Esophagus squamous epithelium (tissue), 5 donors: ENCODE measurements at places on chromosomes 2 and 18. TPM values are rescaled to one million over a fixed set of nuclear protein-coding genes. Genes with fewer than 3 reads are reported as not detected.

DNA sequence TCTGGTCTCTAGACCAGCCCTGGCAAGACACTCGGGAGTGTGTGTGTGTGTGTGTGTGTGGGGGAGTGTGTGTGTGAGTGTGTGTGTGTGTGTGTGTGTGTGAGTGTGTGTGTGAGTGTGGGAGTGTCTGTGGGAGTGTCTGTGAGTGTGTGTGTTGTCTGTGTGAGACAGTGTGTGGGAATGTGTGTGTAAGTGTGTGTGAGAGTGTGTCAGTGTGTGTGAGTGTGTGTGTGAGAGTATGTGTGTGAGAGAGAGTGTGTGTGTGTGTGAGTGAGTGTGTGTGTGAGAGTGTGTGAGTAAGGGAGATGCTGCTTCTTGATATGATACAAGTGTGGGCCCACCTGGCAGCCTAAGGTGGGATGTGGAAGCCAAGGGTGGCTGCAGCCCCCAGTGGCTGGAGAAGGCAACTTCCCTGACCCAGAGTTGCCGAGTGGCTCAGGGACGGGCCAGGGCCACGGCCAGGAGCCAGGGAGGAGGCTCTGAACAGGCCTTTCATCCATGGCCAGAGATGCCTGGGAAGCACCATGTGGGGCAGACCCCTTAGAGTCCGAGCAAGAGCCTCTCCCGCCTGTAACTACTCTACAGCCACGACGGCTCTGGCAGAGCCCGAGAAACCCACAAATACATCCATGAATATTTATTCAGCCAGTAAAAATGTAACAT, 159.3 kb upstream of the MYCN start:
- no peaks in the 10 kb centered on the region for H3K36me3 ChIP-seq
- DNase-seq, result no peak
- no peak overlapping the region for H3K27ac ChIP-seq
- H3K4me3 ChIP-seq, result no peak overlapping the region
- H3K4me1 ChIP-seq, result no peaks in the 10 kb centered on the region
- no peaks in the 10 kb centered on the region for H3K27me3 ChIP-seq

DNA sequence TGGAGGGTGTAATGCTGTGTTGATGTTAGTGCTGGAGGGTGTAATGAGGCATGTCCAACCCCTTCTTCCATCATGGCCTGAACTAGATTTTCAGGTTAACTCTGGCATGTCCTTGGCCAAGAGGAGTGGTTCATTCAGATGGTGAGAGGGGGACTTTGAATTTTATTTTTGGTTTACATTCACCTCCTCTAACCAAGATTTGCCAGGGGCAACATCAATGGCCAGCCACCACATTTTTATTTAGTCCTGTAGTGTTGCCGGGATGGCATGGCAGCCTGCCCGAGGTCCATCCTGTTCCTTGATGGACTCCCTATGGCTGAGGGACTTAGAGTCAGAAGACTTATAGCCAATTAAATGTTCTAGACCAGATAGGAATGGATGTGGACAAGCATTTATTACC, 484.6 kb upstream of the HS6ST1 start:
- peaks cover 43% of the 10 kb centered on the region for H3K4me1 ChIP-seq
- H3K4me3 ChIP-seq, result no peak overlapping the region
- H3K27me3 ChIP-seq, result no peaks in the 10 kb centered on the region

DNA sequence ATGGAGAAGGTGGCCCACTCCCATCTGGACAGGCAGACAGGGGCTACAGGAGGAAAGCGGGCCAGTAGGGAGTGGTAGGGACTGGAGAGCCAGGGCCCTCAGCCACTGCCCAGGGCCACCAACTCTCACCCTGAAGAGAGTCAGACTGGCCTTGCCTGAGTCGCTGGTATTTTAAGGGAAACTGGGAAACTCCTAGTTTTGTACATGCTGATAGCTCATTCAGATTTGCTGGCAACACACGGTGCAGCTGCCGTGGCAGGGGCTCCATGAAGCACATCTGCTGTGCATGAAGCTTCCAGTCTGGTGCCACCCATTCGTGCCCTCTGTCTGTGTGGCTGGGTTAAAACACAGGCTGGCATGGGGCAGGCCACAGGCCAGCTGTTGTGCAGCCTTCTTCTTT, 137.3 kb upstream of the GLI2 start:
- H3K36me3 ChIP-seq, result no peaks in the 10 kb centered on the region
- H3K27ac ChIP-seq, result no peak overlapping the region
- peaks cover 41% of the 10 kb centered on the region for H3K4me1 ChIP-seq
- H3K27me3 ChIP-seq, result no peaks in the 10 kb centered on the region

DNA sequence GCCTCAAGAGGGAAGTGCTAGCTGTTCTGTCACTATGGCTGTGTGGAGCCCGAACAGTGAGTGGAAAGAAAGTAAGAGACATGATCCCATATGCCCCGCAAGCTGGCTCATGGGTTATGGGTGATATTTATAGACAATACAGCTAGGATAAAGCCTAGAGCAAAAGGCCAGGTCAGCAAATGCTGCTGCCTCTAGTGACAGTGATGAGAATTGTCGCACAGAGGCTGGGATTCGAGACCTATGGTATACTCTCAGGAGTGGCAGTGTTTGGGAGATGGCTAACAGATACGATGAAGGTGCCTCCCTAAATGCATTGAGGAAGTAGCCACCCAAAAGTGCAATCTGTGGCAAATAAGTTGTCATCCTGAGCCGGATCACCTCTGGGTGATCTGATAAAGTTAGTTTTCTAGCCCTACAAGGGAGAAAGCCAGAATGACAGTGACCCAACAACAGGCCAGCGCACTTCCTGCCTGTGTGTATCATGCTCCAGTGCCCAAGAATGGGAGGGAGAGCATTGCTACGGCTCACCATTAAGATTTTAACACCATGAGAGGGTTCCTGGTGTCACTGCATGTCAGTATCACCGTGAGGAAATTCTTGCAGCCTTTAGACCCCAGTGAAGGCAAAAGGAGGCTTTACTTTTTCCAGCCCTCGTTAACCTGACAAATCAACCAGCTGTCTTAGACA, 92.2 kb upstream of the TGFA start:
- H3K4me1 ChIP-seq, result no peaks in the 10 kb centered on the region
- no peak overlapping the region for H3K4me3 ChIP-seq
- no peaks in the 10 kb centered on the region for H3K27me3 ChIP-seq
- H3K27ac ChIP-seq, result no peak overlapping the region
- no peak for DNase-seq

- H3K4me3 ChIP-seq, result no peak overlapping the region
- H3K4me1 ChIP-seq, result peaks cover 15% of the 10 kb centered on the region
- H3K27ac ChIP-seq, result peak overlapping the region; percentile 63
- H3K27me3 ChIP-seq, result no peaks in the 10 kb centered on the region
- H3K36me3 ChIP-seq, result no peaks in the 10 kb centered on the region
These were observed 72.4 kb upstream of the IL1R1 start for GRCh38 chr2:102070058-102070642.

GRCh38 chr2:190382851-190383250, 25.3 kb upstream of the MFSD6 start:
- no peak overlapping the region for H3K4me3 ChIP-seq
- no peaks in the 10 kb centered on the region for H3K36me3 ChIP-seq
- no peak for DNase-seq
- H3K27me3 ChIP-seq, result no peaks in the 10 kb centered on the region

The TGFA gene
- 52.2 TPM for total RNA-seq

The KIAA2012 gene
- total RNA-seq, result not detected

DNA sequence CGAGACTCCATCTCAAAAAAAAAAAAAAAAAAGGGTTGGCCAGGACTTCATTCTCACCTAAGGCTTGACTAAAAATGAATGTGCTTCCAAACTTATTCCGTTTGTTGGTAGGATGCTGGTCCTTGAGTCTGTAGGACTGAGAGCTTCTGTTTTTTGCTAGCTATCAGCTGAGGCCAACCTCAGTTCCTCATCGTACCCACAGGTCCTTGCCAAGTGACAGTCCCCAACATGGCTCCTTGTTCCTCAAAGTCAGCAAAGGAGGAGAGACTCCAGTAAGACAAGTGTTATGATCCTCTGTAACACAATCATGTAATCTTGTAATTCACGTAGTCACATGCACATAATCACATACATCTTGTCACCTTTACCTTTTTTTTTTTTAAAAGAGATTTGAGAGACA, 37.0 kb downstream of the HAUS1 start:
- no peak overlapping the region for H3K27ac ChIP-seq
- DNase-seq, result no peak
- no peaks in the 10 kb centered on the region for H3K4me1 ChIP-seq
- H3K4me3 ChIP-seq, result no peak overlapping the region
- H3K36me3 ChIP-seq, result no peaks in the 10 kb centered on the region

- H3K4me1 ChIP-seq, result no peaks in the 10 kb centered on the region
- no peaks in the 10 kb centered on the region for H3K27me3 ChIP-seq
- no peak for DNase-seq
These were observed 31.5 kb downstream of the LYPD1 start for GRCh38 chr2:132638313-132639040.

The DSC2 gene
- total RNA-seq, result 349 TPM

- peak overlapping the region; percentile 78 for H3K27ac ChIP-seq
- H3K4me3 ChIP-seq, result no peak overlapping the region
- peaks cover 24% of the 10 kb centered on the region for H3K4me1 ChIP-seq
- H3K27me3 ChIP-seq, result no peaks in the 10 kb centered on the region
These were observed 40.5 kb upstream of the NABP1 start for GRCh38 chr2:191637182-191638078.

GRCh38 chr18:47682876-47683275, 247.6 kb downstream of the SMAD2 start:
- no peak overlapping the region for H3K27ac ChIP-seq
- H3K4me1 ChIP-seq, result no peaks in the 10 kb centered on the region
- no peaks in the 10 kb centered on the region for H3K27me3 ChIP-seq
- no peak overlapping the region for H3K4me3 ChIP-seq
- no peaks in the 10 kb centered on the region for H3K36me3 ChIP-seq

GRCh38 chr2:118047380-118047826, 33.5 kb upstream of the CCDC93 start:
- DNase-seq, result no peak
- no peaks in the 10 kb centered on the region for H3K36me3 ChIP-seq
- no peak overlapping the region for H3K27ac ChIP-seq
- H3K27me3 ChIP-seq, result no peaks in the 10 kb centered on the region
- H3K4me1 ChIP-seq, result no peaks in the 10 kb centered on the region

- H3K27ac ChIP-seq, result no peak overlapping the region
- no peaks in the 10 kb centered on the region for H3K36me3 ChIP-seq
- H3K4me3 ChIP-seq, result no peak overlapping the region
- no peaks in the 10 kb centered on the region for H3K4me1 ChIP-seq
- no peak for DNase-seq
These were observed 562.5 kb upstream of the FAM98A start for GRCh38 chr2:34161549-34161948.

The ALLC gene
- total RNA-seq, result not detected

The PLGLB2 gene
- total RNA-seq, result 0.35 TPM

GRCh38 chr2:3046170-3046865, 331.3 kb downstream of the EIPR1 start:
- H3K4me3 ChIP-seq, result no peak overlapping the region
- no peaks in the 10 kb centered on the region for H3K27me3 ChIP-seq
- H3K36me3 ChIP-seq, result no peaks in the 10 kb centered on the region
- H3K27ac ChIP-seq, result no peak overlapping the region
- no peaks in the 10 kb centered on the region for H3K4me1 ChIP-seq

DNA sequence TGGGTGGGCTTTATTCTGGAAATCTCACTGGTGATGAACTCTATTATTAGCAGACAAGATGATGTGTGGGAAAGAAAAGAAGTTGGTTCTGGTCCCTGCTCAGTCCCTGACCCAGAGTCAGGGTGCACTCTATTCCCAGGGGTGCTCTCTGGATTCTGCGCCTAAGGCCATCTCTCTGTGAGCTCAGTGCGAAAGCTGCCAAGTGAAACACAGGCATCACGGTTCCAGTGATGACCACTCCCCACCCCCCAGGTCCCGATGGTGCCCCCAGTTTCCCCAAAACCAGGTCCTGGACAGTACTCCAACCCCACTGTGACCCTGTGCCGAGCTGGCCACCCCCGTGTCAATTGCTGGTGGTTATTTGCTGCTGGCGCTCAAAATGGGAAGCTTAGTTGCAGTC, 30.1 kb downstream of the RHOB start:
- no peaks in the 10 kb centered on the region for H3K36me3 ChIP-seq
- H3K27me3 ChIP-seq, result no peaks in the 10 kb centered on the region
- no peak overlapping the region for H3K4me3 ChIP-seq
- H3K27ac ChIP-seq, result peak overlapping the region; percentile 25
- peaks cover 13% of the 10 kb centered on the region for H3K4me1 ChIP-seq
- no peak for DNase-seq

- H3K27ac ChIP-seq, result peak overlapping the region; percentile 91
- no peak for DNase-seq
- H3K4me3 ChIP-seq, result peak overlapping the region; percentile 75
- no peaks in the 10 kb centered on the region for H3K27me3 ChIP-seq
These were observed 786 bp downstream of the TET3 start for GRCh38 chr2:73985308-73986084.

The CDK15 gene
- not detected for total RNA-seq

DNA sequence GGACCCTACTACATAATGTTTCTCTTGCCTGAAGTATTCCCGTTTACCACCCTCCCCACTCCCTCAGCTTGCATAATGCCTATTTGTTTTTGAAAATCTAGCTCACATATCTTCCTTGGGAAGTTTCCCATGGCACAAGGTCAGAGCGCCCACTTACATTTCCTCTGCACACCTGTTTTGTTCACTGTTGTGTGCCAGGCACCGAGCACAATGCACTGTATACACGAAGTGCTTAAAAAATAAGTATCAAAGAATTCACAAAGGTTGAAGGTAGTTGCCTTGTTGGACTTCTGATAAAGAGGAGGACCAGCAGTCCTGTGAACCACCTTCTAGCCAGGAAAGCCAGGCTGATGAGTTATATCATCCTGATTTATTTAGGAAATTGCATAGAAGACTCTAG, 16.8 kb upstream of the RHOB start:
- H3K4me1 ChIP-seq, result no peaks in the 10 kb centered on the region
- H3K36me3 ChIP-seq, result no peaks in the 10 kb centered on the region
- no peak overlapping the region for H3K4me3 ChIP-seq
- H3K27ac ChIP-seq, result peak overlapping the region; percentile 42
- DNase-seq, result no peak

- no peak overlapping the region for H3K4me3 ChIP-seq
- H3K4me1 ChIP-seq, result no peaks in the 10 kb centered on the region
- H3K27me3 ChIP-seq, result no peaks in the 10 kb centered on the region
- DNase-seq, result no peak
These were observed 63.9 kb downstream of the ARHGAP15 start for GRCh38 chr2:143193121-143193520.

GRCh38 chr2:100603948-100604633, 41.3 kb downstream of the PDCL3 start:
- no peaks in the 10 kb centered on the region for H3K36me3 ChIP-seq
- DNase-seq, result no peak
- no peak overlapping the region for H3K27ac ChIP-seq
- no peak overlapping the region for H3K4me3 ChIP-seq
- peaks cover 5% of the 10 kb centered on the region for H3K4me1 ChIP-seq

DNA sequence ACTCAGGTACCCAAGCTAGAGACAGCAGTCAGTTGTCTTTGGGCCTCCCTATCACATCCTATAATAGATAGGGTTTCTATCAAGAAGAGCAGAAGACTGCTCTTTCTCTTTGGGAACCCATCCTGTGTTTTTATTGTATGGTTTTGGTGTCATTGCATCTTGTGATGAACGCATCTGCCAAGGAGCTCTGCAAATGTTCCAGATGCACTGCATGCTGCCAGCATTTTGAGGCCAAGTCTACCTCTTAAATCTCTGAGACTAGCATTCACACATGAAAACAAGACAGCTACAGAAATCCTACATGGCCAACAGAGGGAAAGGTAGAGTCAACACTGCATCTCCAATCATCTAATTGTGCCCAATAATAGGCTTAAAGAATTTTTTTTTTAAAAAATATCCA, 14.0 kb downstream of the SEMA4F start:
- H3K4me1 ChIP-seq, result no peaks in the 10 kb centered on the region
- H3K36me3 ChIP-seq, result no peaks in the 10 kb centered on the region
- H3K4me3 ChIP-seq, result no peak overlapping the region
- H3K27ac ChIP-seq, result no peak overlapping the region

GRCh38 chr2:230134496-230135129, 65.9 kb upstream of the SLC16A14 start:
- no peaks in the 10 kb centered on the region for H3K27me3 ChIP-seq
- DNase-seq, result no peak
- H3K4me3 ChIP-seq, result no peak overlapping the region
- no peaks in the 10 kb centered on the region for H3K36me3 ChIP-seq
- H3K4me1 ChIP-seq, result no peaks in the 10 kb centered on the region
